Bronchus fibroblast of lung (primary cell): ENCODE measurements at places on chromosomes 1 and 21. TPM values are rescaled to one million over a fixed set of nuclear protein-coding genes. Genes with fewer than 3 reads are reported as not detected.

The SERPINC1 gene
- total RNA-seq = 0.15 TPM in 1 of 2 replicates, not detected in the other

The MFSD2A gene
- 2.0 and 4.0 TPM in 2 replicates for total RNA-seq

The TTC39A gene
- 0.30 TPM in 1 of 2 replicates, not detected in the other for total RNA-seq

The METTL13 gene
- total RNA-seq = 25.9 and 27.9 TPM in 2 replicates

The RGS7 gene
- total RNA-seq = 0.45 and 0.50 TPM in 2 replicates

The CELA3B gene
- total RNA-seq = not detected in 2 replicates

The ASPM gene
- total RNA-seq = 28.2 and 39.3 TPM in 2 replicates

The HTR6 gene
- not detected in 2 replicates for total RNA-seq

The S100A7A gene
- total RNA-seq = not detected in 2 replicates

The NCF2 gene
- not detected in 2 replicates for total RNA-seq

The PCNX2 gene
- 5.8 and 6.6 TPM in 2 replicates for total RNA-seq

The APOBEC4 gene
- not detected in 2 replicates for total RNA-seq

The SLC6A9 gene
- 5.2 and 9.1 TPM in 2 replicates for total RNA-seq

The TEDDM1 gene
- not detected in 2 replicates for total RNA-seq

The SPRR4 gene
- total RNA-seq = not detected in 2 replicates

The PADI2 gene
- under 0.01 TPM in 1 of 2 replicates, not detected in the other for total RNA-seq

The SKI gene
- total RNA-seq = 14.6 and 16.3 TPM in 2 replicates

The PLPPR5 gene
- under 0.01 TPM in 2 replicates for total RNA-seq

The PRKAA2 gene
- total RNA-seq = 1.2 TPM in 2 replicates

The STIL gene
- 13.8 and 16.0 TPM in 2 replicates for total RNA-seq

The HMGCS2 gene
- not detected in 2 replicates for total RNA-seq

The PHTF1 gene
- total RNA-seq = 22.7 and 24.8 TPM in 2 replicates
